Aorta (tissue), 5 donors: ENCODE measurements at places on chromosomes 4 and X.

DNA sequence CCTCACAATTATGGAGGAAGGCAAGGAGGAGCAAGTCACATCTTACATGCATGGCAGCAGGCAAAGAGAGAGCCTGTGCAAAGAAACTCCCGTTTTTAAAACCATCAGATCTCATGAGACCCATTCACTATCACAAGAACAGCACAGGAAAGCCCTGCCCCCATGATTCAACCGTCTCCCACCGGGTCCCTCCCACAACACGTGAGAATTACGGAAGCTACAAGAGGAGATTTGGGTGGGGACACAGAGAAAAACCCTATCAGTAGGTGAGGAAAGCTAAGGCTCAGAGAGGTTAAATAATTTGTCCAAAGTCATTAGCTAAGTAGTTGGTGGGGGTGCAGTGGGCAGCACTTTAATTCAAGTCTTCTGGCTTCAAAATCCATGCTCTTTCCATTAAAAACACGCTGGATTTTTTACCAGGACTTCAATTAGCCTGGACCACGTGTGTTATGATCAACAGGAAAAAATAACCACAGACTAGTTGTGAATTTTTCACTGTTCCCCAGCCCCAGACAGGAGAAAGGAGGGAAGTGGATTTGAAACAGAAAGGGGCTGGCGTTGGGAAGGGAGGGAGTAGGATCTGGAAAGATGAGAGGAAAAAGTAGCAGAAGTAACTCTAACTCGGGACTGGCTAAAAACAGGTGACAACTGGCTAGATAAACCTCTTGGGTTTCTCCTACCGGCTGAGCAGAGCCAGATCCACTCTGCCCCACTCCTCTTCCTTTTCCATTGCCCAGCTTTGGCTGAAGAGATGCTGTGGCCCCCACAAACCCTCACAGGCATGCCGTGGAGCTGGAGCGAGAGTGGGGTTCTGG is 986 bp downstream of the MTMR8 start:
- DNase-seq, result no peak

GRCh38 chr4:81427344-81427821 is 44.3 kb downstream of the RASGEF1B start:
- no peak for DNase-seq

- DNase-seq, result no peak
Observed at GRCh38 chr4:71262161-71262560, 76.7 kb upstream of the SLC4A4 start.

DNA sequence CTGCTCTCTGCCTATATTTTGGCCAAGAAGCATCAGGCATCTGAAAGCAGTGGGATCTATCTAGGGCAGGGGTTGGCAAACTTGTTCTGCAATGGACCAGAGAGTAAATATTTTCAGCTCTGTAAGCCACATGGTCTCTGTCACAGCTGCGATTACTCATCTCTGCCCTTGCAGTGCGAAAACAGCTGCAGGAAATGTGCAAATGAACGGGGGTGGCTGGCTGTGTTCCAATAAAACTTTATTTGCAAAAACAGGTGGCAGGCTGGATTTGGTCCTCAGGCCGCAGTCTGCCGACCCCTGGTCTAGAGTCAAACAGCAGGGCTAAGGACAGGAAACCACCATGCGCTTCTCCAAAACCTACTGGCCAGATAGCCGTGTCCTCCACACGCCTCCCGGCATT is 48.6 kb downstream of the ACOX3 start:
- no peak for DNase-seq

GRCh38 chr4:31655328-31655727 is 935.2 kb downstream of the PCDH7 start:
- DNase-seq, result no peak

DNA sequence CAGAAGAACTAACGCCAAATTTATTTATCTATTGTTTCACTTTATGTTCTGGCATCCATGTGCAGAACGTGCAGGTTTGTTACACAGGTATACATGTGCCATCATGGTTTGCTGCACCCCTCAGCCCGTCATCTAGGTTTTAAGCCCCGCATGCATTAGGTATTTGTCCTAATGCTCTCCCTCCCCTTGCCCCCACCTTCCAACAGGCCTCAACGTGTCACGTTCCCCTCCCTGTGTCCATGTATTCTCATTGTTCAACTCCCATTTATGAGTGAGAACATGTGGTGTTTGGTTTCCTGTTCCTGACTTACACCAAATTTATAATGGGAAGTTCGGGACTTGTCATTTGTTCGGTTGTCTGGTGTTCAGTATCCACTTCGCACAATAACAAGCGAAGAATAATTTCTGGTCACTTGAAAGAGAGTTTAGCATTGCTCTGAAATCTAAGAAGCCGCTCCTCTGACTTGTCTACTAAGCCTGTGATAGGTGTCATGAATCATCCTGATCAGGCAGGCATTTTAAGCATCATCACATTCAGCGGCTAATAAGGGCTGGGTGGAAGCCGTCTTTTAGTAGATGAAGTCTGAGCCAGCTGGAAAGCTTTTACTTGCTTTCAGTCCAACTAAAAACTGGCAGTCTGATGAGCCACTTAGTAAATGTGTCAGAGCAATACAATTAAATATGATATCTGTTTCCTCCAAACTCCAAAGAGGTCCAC is 1065.7 kb upstream of the PABPC4L start:
- DNase-seq, result no peak

DNA sequence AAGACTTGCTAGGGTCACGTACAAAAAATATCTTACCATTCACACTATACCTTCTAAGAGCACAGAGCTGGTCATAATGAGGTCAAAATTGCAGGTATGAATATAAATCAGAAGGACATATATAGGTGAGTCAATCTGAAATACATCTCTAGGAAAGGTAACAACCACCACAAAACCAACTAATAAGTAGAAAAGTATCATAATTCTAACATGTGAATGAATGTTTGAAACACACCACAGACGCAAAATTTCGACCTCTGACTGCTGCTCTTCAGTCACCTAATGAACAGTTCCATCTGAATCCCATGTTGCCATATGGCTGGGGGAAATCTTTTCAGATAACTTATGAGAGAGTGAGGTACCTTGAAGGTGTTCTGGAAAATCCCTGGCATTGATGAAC is 22.1 kb downstream of the STAP1 start:
- DNase-seq, result no peak

DNA sequence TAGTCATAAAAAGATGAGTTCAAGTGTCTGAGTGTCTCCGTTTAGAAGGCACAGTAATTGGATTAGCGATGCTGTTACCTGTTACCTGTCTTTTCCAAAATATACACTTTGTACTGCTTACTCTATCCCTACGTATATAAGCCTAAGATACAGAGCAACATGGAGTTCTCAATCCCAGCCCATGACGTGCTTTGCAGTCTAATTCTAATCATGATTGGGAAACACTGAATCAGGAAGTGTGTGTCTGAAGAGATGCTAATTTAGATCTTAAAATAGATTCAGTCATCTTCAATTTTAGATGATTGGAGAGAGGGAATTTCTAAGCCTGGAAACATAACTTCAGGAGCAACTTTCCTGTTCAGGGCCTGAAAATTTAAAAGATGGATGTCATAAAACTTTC is 115.1 kb downstream of the PCDH19 start:
- DNase-seq, result no peak

GRCh38 chr4:26356081-26356501 is 35.3 kb downstream of the RBPJ start:
- no peak for DNase-seq

- no peak for DNase-seq
Observed at GRCh38 chr4:15042529-15043167, 40.4 kb downstream of the CPEB2 start.

DNA sequence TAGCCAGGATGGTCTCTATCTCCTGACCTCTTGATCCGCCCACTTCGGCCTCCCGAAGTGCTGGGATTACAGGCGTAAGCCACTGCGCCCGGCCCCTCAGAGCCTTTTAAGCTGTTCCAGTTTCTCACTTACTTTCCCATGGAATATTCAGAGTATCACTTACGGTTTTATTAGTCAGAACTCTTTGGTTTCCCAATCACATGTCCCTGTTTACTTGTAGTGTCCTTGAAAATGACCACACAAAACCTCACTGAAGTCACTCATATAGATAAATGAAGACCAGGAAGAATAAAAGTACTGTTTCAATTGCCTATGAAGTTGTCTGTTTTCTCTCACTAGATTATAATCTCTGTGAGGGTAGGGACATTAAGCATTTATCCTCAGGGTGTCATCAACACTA is 217.2 kb upstream of the HCCS start:
- DNase-seq, result peak; percentile 60

DNA sequence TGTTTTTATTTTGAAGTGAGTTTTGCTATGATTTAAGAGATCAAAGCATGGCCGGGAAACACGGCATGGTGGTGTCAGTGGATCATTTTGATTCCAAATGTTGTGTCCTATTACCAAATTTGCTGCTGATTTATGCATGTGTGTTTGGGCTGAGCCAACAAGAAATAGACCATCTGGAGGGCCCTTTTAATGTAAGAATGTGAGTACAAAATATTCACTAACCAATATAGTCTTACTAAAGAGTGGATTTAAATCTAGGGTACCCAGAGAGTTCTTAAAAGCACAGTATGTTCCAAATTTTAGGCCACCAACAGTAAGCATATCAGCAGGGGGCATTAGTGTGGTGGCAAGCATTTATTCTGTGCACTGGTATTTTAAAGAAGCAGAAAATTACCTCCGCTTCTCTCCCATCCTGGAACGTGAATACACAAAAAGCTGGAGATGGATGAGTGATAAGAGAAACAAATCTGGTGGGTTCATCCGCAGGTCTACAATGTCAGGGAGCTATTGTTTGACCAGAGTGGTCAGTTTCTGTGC is 444.4 kb upstream of the IGFBP7 start:
- DNase-seq, result no peak

DNA sequence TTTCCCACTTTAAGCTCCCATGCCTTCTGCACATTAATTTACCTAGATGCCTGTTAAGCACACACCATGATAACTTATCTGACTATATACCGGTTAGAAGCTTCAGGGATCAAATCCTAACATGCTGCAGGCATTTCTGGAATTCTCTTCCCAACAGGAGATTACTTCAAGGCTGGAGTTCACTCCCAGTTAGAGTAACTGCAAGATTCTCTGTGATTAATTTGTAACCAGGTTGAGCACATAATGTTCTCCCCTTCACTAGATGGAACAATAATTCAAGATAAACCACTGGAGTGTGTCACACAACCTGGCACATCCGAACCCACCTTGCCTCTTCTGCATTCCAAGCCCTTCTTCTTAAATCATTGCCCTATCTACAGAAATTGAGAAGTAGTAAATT is 11.8 kb upstream of the UGT2A3 start:
- DNase-seq, result no peak

DNA sequence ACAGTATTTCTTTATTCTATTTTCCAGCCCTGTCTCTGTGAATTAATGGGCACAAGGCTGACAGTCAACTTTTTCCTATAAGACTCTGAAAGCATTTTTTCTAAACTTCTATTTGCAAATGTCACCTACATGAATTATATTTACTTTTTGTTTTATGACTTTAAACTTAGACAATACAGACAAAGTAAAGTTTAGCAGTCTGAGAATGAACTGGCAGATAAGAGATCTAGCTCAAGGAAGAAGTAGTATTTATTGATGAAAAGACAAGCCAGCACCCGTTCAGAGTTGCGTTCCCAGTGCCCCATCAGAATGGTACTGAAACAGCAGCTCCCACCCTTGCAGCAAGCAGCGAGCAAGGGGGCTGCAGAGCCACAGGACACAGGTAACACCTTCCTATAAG is 148.5 kb downstream of the FAM13A start:
- no peak for DNase-seq

GRCh38 chr4:140046016-140046415 is 108.0 kb downstream of the MAML3 start:
- DNase-seq, result no peak

DNA sequence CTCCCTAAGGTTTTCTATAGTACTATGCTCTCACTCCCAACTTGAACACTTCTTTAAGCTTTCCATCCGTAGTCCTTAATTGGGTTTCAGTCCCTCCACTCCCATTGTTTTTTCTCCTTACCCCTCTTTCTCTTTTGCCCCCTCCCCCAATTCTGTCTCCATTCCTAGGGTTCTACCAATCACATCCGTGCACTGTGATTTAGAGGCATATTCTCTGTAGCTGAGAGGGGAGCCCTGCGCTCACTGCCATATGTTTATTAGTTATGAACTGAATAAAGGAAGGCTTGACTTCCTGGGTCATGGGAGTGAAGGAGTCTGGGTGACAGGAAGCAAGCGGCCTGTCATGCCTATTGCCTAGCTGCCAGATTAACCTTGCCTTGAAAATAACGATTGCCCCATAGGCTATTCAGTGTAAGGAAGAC is 471 bp downstream of the MCTS1 start:
- DNase-seq, result no peak

- DNase-seq, result no peak
Observed at GRCh38 chr4:15765910-15766697, 12.0 kb upstream of the CD38 start.

GRCh38 chrX:116204932-116205331 is 34.4 kb downstream of the AGTR2 start:
- no peak for DNase-seq

GRCh38 chr4:20253735-20254409 is 2.2 kb downstream of the SLIT2 start:
- DNase-seq, result peak; percentile 66

DNA sequence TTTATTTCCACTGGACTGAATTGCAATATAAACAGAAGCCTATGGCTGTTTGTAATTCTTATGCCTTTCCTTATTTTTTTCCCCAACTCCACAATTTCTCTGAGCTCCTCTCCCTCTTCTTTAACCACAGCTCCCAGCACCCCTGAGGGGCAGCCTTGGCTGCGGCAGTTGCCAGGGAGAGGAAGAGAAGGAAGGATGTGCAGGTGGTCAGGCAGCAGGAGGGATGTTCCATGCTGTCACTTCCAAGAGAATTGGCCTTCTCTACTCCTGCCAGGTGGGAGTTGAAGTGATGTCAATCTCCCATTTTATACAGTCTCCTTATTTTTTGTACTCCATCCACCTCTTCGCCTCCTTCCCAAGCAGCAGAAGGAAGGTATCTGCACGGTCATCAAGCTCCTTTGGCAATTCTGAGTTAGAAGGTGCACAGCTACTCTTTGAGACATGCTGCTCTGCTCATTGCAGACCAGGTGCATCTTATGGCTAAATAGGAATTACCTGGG is 343.3 kb upstream of the RPS6KA3 start:
- no peak for DNase-seq

DNA sequence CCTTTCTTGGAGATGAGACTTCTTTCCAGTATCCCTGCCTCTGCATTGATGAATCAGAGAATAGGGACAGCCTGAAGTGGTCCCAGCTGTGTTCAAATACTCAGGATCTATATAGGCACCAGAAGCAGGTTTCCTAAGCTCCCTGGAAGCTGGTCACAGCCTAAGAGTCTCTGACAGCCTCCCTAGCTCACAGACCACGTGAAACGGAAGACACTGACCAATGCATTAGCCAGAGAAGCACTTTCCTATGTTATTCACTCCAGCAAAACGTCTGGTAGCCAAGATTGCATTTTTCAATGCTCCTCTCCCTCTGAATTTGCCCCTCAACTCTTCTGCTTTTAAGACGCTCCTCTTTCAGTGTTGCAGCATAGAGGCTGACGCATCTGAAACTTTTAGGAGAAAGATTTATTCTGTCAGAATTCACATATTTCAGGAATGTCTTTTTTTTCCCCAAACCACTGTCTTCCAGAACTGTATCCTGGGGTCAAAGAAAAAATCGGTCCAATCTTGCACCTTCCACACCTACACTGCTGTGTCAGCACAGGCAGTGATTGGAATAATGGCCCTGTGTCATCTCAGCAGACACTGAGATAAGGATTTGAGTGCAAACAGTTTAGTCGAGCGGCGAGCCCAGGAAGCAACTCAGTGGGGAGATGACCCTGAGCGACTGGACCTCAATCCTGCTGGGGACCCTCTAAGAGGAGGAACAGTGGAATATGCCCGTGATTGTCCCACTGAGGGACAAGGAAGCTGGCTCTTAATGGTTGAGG is 109.4 kb downstream of the SMIM20 start:
- DNase-seq, result no peak

GRCh38 chrX:108044554-108045256 is at the start of gene VSIG1:
Gene VSIG1, plus strand, starts transcription at chrX:108045065. Its CDS starts 66 bp downstream, at chrX:108045131.
- DNase-seq, result no peak
